ENCODE measurements at places on chromosomes 12 and 14.

- DNase-seq = no peak
Measured at GRCh38 chr12:75672200-75672599, 160.8 kb upstream of the KRR1 start.

GRCh38 chr14:91352053-91352452 is 65.6 kb downstream of the CCDC88C start:
- no peak for DNase-seq

- DNase-seq = no peak
Measured at GRCh38 chr14:76891391-76891790, 65.2 kb downstream of the LRRC74A start.

GRCh38 chr12:48422060-48422459 is 50.3 kb upstream of the ANP32D start:
- DNase-seq = no peak

DNA sequence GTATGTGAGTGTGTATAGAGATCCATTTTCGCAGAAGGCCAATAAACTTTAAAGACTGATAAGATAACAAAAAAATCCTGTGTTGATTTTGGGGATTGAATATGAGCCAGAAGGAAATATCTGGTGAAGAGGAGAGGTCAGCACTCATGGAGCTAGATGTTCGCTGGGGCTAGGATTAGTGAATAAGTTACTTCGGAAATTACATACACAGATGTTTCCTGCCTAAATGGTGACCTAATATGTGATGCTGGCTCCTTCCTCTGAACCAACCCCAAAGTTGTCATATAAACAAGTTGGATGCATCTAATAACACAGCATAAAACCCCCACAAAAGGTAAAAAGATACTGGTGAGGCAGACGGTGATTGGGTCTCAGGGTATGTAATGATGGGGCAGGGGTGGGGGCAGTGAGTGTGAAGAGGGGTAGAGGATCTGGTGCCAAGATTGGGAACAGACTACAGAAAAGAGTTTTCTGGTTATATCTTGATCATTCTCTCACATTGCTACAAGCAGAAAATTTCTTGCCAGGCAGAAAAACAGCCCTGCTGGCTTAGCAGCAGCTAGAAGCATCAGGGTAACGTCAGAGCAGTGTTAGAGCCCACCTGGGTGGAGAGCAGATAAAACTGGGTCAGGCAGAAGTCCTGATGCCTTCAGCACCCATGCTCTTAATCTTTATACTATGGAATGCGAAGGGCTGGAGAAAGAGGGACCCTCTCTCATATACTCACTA is 140.4 kb upstream of the GZMB start:
- DNase-seq = no peak

- DNase-seq = no peak
Measured at GRCh38 chr12:25695574-25695973, 142.5 kb upstream of the LMNTD1 start.

DNA sequence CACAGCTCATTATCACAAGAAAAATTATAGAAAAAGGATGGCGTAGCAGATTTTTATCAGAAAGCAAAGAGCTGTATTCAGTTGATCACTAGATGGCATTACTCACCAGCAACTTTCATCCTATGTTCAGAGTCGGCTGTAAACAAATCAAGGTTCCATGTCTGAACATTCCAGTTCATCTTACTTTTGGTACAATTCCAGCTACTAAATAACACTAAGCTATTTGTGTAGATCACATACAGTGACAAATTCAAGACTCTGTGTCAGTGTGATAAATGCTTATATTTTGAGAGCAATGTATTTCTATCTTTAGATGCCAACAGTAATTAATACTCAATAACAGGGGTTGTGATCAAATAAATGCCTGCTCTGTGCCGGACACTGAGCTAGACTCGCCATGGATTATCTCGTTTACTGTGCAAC is 30.1 kb downstream of the NRDE2 start:
- DNase-seq = no peak

GRCh38 chr12:76627346-76628135 is 68.0 kb upstream of the OSBPL8 start:
- DNase-seq = no peak

DNA sequence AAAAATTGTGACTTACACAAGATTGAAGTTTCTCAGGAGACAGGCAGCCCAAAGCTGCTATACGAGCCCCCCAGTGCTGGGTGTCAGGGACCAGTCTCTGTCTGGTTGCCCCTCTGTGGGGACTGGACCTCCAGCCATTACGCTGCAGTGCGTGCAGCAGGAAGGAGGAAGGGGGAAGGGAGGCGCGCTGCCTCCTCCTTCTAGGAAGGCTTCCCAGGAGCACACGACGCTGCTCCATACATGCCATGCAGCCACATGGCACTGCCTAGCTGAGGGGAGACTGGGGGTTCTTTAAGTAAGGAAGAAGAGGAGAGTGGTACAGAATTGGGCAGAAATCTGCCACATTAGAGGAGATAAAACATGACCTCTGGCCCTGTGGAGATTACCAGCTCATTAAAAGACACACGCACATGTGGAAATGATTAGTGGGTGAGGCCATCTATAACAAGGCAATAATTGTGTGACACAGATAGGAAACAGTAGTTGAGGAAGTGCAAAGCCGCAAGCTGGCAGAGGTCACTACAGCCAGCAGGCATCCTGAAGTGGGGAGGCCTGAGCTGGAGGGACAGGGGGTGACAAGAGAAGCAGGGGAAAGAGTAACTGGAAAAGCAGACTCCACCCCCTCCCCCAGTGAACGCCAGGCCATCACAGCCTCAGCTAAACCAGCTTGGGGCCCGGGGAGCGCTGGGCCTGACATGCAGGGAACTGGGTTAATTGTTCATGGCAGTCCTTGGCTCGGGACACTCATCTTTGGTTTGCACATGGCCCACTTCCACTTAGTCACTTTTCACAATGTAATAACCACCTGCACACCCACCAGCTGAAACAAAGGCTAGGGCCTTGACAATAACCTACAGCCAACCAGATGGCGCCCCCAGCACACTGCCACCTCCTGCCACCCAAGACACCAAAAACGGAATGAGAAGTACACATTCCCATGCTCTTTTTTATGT is 39.6 kb downstream of the CCDC88C start:
- no peak for DNase-seq

- DNase-seq = no peak
Measured at GRCh38 chr12:24042651-24043050, 93.2 kb upstream of the SOX5 start.

GRCh38 chr12:80702889-80703805 is 4.3 kb upstream of the MYF6 start:
- DNase-seq = no peak

GRCh38 chr14:67857778-67858350 is 38.3 kb downstream of the RAD51B start:
- DNase-seq = no peak

- DNase-seq = no peak
Measured at GRCh38 chr12:5470221-5470620, 38.3 kb downstream of the NTF3 start.

GRCh38 chr12:86929962-86930361 is 673.8 kb upstream of the MGAT4C start:
- no peak for DNase-seq

- DNase-seq = no peak
Measured at GRCh38 chr12:55686366-55687010, 21.2 kb downstream of the ITGA7 start.

DNA sequence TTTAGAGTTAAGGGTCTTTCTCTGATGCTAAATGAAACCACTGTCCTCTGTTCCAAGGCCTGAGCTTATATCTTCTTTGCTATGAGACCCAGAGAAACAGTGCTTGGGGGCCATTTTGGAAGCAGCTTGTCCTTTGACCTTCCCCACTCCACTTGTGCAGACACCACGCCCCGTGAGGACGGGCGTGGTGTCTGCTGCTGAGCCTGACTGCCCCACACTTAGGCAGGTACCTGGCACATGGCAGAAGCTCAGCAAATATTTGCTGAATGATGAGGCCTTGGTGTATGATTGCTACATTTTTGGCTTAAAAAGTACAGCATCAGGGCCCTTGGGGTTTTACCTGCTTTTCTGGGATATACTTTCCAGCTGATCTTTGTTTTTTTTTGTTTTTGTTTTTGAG is 69.9 kb downstream of the RASSF3 start:
- no peak for DNase-seq

DNA sequence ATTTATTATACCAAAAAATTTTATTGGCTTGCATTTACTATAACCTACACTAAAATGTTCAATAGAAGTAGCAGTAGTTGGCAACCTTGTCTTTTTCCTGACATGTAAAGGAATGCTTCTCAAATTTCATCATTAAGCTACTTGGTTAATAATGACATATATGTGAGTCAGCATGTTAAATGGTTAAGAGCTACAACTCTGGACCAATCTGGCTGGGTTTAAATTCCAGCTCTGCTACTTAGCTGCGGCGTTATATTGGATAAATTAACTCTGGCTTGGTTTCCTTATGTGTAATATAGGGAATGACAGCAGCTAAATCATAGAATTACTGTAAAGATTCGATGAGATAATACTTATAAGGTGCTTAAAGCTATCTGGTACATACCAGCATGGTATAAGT is 53.7 kb upstream of the OTOGL start:
- DNase-seq = no peak

DNA sequence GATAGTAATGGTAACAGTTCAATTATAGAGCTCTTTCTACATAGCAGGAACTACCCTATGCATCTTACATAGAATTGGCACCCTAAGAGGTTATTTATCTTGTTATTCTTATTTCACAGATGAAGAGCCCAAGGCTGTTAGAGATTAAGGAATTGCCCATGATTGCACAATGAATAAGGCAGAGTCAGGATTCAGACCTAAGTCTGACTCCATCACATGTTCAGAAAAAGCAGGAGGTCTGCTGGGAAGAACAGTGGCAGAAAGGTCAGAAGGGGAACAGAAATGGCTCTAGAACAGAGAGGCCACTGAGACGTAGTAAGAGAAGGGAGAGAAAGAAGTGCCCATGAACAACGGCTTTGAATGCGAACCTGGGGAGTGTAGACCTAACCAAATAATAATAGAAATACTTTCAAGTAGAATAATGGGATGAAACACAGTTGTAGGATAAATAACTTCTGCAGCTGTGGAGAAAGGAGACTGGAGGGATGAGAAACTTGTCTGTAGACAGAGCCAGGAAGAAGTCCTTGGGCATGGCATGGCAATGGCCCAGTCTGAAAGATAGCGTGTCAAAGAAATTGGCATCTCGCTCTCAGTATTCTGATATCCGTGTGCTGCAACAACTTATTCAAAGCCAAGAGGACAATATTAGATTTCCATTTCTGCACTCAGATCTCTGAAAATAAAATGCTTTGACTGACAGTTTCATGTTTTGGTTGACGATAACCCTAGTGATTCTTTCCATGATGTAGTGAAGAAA is 17.6 kb downstream of the MYBPC1 start:
- DNase-seq = no peak

GRCh38 chr14:97977651-97978261 is 1180.6 kb downstream of the VRK1 start:
- DNase-seq = peak; percentile 71

DNA sequence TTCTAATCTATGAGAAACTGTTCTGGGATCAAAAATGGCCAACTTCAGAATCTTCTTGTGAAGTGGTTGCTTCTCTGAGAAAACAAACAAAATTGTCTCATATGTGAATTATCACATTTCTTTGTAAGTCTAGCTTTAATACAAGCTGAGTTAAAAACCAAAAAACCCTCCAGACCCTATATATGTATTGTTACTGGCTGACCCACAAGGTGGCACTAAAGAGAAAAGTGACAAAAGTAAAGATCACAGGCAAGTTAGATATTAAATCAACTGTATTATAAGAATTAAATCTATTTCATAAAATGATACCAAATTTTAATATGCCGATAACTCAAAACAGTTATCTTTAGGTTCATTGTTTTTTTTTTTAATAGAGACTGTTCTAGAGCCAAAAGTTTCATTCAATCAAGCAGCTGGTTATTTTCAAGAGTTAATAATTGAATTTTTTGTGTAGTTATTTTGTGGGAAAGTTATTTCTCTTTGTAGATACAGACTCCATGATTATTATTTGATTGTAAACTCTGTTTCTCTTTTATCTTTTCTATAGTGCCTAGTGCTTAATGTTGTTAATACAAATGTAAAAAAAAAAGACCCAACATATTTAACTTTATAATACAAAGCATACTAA is 7.5 kb upstream of the TRHDE start:
- DNase-seq = no peak

DNA sequence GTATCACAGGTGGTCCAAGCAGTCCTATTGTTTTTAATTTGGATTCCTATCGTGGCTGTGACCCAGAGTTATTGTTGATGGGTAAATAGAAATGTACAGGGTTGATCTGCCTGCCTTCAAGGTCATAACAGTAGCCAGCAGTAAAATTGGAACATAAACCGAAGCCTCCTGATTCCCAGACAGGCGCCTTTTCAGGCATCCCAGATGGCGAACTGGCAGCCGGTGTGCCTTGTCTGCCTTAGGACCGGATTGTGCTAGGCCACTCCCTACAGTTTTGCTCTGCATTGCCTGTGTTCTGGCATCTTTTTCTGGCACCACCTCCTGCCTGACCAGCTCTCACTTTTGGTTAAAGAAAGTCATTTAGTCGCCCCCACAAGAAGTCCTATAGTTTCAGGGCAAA is 22.2 kb downstream of the TMEM117 start:
- DNase-seq = no peak

GRCh38 chr12:32084017-32084688 is 22.5 kb upstream of the BICD1 start:
- DNase-seq = no peak

DNA sequence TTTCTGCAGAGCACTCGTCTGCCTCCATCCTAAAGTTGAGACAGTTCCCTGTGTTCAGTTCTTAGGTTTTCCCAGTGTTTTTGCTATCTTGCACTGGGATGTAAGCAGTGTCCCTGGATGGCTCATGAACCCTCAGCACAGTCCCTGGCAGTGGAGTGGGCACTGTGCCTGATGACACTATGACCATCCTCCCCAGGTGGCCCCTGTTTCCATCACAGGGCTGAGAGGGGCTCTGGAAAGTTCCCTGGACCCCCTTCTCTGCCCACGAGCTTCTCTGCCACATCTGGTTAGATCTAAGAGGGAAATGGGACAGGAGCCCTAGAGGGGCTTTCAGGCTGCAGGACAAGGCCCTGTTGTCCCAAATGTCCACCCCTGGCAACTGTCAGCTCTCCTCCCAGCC is 249.8 kb upstream of the SFSWAP start:
- no peak for DNase-seq

GRCh38 chr12:66241061-66242043 is 52.3 kb downstream of the IRAK3 start:
- no peak for DNase-seq
